ENCODE measurements at places on chromosomes 2 and 18.
A peak's percentile ranks its signal among the peaks of the same experiment; 100 is the strongest.

DNA sequence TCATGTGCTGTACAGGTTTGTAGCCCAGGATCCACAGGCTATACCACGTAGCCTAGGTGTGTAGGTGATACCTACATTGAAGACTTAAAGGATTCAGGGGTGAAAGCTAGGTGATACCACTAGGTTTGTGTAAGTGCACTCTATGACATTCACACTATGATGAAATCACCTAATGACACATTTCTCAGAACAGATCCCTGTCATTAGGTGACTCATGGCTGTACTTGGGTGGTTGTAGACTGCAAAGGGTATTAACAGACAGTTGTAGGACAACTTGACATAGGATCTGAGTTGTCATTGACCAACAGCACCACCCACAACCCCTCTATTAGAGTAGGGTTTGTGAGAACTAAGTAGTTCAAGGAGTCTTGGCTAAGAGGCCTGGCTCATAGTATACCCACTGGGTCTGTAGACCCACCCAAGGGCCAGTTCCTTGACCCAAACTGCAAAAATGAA is 27.7 kb upstream of the SMCHD1 start:
- no peak for DNase-seq

- no peak for DNase-seq
Observed at GRCh38 chr2:134501476-134502091, 217.2 kb downstream of the TMEM163 start.

- DNase-seq: no peak
Observed at GRCh38 chr18:24949908-24950307, 402.1 kb downstream of the ZNF521 start.

- no peak for DNase-seq
Observed at GRCh38 chr2:85794491-85795121, 40.8 kb downstream of the ATOH8 start.

GRCh38 chr2:98736464-98736889 is 5.5 kb upstream of the MGAT4A start:
- DNase-seq: no peak

DNA sequence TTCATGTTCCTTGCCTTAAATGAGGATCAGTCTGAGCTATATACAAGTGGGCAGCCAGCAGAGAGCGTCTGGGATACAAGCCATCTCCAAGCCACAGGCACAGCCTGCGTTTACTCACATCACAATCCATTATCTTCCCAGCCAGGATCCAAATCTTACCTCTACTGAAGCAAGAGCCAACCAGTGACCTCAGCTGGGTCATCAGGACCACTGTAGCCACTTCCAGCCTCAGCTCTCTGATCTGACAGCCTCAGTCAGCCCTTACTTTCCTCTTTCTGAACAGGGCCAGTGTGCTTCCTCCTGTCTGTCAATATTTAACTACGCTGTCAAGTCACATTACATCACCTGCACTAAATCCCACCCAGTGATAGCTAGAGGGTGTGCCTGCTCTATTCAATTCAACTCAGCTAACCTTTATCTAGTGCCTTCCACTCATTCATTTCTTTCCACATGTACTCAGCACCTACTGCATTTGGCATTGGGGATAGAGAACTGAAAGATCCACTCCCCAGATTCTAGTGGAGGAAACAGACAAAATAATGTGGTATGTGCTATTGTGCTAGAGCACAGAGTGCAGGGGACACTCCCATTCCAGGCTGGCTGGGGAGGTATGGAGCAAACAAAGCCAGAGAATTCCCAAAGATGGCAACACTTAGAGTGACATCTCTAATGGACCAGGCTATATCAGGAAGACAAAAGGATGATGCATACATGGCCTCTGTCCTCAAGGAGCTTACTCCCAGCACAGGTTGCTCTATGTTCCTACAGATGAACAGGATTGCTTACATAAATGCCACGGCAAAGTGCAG is 146.5 kb downstream of the NCKAP5 start:
- peak; percentile 88 for DNase-seq

- DNase-seq: no peak
Observed at GRCh38 chr2:152223977-152224376, 48.4 kb upstream of the STAM2 start.

- DNase-seq: no peak
Observed at GRCh38 chr2:217685255-217685605, 317.6 kb downstream of the TNS1 start.
